GM18507 (cell line): ENCODE measurements at places on chromosomes 7 and 10.
A peak's percentile ranks its signal among the peaks of the same experiment; 100 is the strongest.

GRCh38 chr7:55052081-55052480 lies 33.3 kb downstream of the EGFR start:
- DNase-seq = no peak

GRCh38 chr10:31677195-31678138 lies 251.2 kb downstream of the ARHGAP12 start:
- no peak for DNase-seq

GRCh38 chr10:72557362-72557761 lies 68.5 kb downstream of the MICU1 start:
- no peak for DNase-seq

GRCh38 chr10:31063841-31064240 lies 32.2 kb upstream of the ZNF438 start:
- DNase-seq = no peak

- DNase-seq = no peak
Observed at GRCh38 chr10:114661212-114661880, 3.3 kb upstream of the ABLIM1 start.

DNA sequence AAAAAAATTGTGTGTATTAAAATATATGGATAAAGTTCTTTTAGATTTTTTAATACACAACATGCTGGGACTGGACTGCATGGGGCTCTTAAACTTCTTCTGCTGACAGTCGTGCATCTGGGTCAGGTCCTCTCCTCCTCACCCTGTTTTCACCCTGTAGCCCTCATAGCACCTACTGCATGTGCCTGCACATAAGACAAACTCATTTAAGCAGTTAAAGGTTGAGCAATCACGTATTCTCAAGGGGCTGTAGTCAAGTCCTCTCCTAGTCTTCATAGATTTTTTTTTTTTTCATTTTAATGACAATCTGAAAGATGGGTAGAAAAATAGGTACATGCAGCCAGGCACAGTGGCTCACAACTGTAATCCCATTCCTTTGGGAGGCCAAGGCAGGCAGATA lies 23.6 kb upstream of the PDCD4 start:
- DNase-seq = no peak

- no peak for DNase-seq
Observed at GRCh38 chr7:117098457-117098856, 145.2 kb downstream of the ST7 start.

DNA sequence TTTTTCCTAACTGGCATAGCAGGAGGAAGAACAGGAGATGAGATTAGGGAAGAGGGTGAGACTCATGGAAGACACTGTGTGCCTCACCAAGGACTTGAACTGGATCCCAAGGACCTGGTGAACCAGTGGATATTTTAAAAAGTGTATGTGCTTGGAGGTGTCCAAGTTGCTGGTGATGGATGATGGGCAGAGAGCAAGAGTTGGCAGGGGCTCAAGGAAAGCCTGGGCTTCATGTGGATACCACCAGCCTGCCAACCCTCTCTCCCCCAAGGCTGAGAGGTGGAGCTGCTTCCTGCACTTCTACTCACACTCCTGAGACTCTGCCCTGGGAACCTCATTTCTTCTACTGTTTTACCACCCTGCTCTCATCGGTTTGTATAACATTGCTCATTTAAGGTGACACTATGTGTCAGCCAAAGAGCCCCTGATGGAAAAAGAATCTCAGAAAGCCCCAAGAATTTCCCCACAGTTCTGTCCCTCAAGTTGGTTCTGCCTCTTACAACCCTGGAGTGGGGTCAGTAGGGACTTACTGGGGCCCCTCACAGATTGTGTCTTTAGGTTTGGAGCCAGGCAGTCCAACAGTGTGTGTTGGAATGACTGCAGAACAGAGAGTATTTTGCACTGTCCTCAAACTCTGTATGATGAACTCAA lies 56.2 kb upstream of the PDCD4 start:
- DNase-seq = no peak

GRCh38 chr7:140230861-140231770 lies 54.3 kb upstream of the KDM7A start:
- DNase-seq = no peak

GRCh38 chr10:121835376-121835775 lies 92.5 kb downstream of the ATE1 start:
- DNase-seq = no peak

DNA sequence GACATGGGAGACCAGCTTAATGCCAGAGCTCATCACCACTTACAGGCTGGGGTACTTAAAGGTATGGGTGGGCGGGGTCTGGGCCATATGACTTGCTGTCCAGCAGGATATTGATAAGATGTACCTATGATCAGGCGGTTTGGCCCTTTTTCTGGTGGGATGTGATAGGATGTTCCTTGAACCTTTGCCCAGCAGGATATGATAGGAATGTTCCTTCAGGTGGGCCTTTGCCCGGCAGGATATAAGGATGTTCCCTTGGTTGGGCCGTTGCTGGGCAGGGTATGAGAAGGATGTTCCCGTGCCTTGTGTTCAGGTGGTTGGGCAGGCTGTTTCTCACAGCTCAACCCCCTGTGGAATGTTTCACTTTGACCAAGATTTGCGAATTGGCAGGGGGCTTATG lies 187.2 kb upstream of the CXCL12 start:
- DNase-seq = no peak

DNA sequence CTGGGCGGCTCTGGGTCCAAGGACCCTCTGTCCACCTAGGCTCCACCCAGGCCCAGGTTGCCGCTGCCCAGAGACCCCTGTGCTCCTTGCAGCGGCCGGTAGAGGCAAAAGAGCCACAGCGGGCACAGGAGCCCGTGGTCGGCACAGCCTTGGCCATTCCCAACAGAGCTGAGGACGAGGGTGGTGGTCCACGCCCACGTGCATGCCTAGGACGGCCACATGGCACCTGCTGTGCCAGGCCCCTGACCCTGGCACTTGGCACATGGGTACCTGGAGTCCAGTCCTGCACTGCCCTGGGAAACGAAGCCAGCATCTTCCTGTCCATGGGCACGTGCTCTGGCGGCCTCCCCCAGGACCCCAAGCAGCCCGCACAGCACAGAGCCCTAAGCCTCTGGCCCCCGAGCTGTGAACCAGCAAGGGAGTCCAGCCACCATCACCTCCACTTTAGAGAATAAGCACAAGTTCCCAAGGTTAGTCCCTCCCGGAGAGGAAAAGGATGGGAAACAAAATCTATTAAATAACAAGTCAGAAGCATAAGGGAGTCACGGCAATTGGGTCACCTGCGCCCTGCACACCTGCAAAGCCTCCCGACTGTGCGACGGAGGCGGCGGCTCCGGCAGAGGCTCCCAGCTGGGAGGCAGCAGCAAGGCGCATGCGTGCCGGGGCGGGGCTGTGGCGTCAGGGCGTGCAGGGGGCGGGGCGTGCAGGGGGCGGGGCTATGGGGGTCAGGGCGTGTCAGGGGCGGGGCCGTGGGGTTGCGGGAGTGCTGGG lies 59.1 kb downstream of the STK32C start:
- peak; percentile 39 for DNase-seq

DNA sequence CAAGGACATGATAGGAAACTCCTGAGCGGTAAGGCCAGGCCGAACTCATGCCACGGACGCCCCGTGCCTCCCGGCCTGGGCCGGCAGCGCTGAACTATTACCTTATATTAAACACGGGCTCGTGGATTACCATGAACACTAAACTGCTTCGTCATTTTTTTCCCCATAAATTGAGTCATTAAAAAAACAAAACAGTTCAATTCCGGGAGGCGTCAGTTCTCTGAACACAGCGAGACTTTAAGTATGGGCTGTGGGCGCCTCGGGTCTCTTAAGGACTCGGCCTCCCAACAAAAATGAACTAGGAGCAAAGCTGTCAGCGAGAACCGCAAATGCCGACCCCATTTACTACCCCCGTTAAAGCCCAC lies 519 bp downstream of the PITRM1 start:
- DNase-seq = no peak

DNA sequence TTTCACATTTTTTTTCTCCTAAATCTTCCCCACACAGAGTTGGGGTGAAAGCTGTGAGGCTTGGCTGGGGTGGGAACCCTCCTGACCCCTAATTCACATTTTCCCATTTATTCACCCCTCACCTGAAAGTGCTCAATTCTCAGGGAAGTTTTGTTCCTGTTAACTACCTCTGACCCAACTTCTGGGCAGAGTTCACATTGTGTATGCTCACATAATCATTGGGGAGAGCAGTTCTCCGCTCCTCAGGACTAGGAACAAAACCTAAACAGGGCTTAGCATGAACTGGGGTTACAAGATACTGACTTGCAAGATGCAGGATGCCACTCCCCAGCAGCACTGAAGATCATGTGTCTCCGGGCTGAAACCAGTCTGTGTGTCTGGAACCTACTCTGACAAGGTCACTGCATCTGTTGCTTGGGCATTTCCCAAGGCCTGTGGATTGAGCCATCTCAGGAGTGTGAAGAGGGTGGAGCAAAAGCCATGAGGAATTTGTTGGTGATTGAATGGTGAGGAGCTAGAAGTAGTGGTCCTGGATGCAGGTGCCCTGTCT lies 258.1 kb upstream of the IGFBP3 start:
- DNase-seq = no peak

- DNase-seq = no peak
Observed at GRCh38 chr10:111515264-111515663, 438.4 kb downstream of the ADRA2A start.

DNA sequence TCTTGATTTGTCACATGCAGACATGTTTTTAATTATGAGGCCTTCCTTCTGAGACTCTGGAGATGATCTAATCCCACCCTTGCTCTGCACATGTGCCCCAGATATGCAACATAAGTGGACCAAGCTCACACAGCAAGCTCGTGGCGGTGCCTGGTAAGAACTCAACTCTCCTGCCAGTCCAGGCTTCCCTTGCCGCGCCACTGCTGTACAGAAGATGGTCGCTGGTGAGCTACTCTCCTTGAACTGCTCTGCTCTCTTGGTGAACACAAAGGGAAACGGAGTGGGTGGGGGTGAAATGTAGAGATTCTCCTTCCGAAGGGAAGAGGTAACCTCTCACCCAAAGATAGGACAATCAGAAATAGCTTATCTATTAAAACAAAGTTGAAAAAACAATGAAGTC lies 25.7 kb downstream of the MYOF start:
- DNase-seq = no peak

DNA sequence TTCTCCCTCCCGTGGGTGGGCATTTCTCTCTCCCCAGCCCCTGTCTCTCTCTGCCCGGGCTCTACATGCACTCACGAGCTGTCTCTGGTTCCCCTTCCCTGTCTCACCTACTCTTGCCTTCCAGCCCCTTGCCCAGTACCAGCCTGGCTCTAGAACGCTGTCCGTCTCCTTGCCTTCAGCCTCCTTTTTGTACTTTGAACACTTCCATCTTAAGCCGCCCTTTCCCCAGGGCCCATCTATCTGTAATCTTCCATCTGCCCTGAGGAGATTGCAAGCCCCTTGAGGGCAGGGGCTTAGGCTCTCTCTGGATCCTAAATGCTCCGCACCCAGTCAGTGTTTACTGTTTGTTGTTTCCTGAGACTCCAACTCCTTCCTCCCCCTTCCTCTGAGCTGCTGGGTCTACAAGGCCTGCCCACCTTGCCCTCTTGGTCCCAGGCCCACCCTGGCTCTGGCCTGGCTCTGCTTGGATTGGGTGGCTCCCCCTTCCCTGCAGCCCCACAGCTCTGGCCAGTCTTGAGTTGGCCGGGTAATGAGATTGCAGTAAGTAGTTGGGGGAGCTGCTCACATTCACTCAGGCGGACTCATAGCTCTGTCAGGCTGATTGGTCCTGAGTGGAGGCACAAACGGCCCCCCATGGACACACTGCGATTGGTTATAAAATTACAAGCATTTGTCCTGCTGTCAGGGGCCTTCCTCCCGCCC lies 28.3 kb downstream of the POLL start:
- DNase-seq = no peak

- no peak for DNase-seq
Observed at GRCh38 chr7:124840435-124840834, 74.8 kb upstream of the GPR37 start.

DNA sequence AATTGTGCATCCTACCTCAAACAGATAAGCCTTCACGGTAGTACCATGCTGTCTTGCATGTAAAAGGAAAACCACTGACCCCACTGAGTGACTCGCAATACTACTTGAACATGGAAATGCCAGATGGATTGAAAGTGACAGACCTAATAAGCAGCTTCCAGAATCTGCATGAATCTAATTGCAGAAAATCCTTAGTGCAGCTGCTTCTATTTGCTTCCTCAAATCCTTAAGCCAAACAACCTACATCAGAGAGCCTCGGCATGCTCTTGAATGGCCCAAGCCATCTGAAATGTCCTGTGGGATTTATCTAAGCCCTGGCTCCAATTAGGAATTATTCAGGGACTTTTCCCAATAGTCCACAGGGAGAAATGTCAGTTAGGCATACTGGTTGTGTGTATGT lies 509.5 kb upstream of the CELF2 start:
- DNase-seq = no peak

DNA sequence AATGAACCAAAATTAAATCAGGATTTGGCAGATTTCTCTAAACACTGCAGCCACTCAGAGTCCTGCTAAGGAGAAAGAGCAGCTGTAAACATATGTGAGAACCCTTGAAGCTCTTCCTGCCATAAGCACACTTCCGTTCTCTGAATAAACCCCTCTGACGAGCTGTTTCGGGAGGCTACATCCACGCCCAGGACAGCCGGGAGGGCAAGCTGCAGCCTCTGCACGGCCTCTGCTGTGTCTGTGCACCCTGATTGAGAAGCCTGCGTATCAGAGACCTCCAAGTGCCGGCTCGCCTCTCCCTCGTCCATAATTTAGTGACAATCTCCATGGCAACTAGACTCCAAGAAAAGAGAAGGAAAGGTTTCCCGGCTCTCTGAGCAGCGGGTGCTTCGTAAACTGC lies 114.4 kb downstream of the PTPRN2 start:
- no peak for DNase-seq

DNA sequence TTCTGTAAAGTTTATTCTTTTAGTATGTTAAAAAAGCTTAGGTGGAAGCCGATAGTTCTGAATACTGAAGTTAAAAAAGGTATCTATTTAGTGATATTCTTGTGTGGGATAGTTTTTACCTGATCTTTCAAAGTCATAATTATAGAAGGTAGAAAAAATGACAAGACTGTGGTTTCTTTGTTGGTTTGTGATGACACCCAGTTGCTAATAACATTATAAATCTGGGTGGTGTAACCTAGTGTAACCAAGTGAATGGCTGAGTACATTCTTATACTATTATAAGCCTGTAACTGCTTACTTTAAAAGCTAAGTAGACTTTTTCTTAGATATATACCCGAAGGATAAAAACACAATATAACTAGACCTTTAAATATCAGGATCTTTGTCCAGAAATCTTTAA lies 2.3 kb downstream of the CDK13 start:
- DNase-seq = no peak

GRCh38 chr10:48926764-48927540 lies 12.7 kb downstream of the LRRC18 start:
- DNase-seq = no peak

GRCh38 chr7:93117327-93117726 lies 452 bp downstream of the SAMD9 start:
- DNase-seq = no peak

GRCh38 chr7:134920026-134920753 lies 66.1 kb upstream of the AGBL3 start:
- no peak for DNase-seq

DNA sequence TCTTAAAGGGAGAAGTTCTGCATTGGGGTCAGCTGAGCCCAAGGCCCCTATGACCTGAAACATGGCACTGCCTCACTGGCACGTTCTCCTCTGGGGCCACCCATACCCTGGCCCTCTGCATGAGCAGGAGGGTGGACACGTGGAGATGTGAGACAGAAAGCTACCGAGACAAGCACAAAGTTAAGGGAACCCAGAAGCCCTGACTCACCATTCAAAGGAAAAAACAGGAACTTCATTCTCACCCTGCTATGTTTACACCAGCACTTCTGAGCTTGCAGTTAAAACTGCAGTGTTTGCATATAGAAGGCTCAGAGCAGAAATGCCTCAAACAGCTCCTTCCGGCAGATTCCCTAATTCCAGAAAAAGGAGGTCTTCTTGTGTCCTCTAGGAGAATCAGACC lies 41.7 kb downstream of the DENND11 start:
- no peak for DNase-seq
